H4 (cell line): ENCODE measurements at places on chromosomes 3 and 15. TPM values are rescaled to one million over a fixed set of nuclear protein-coding genes. Genes with fewer than 3 reads are reported as not detected.

The TMPRSS7 gene
- total RNA-seq, result 0.12 TPM in 1 of 2 replicates, not detected in the other

The TNIK gene
- total RNA-seq, result 0.62 and 5.5 TPM in 2 replicates

The LYZL4 gene
- total RNA-seq, result not detected in 2 replicates

The GPR176 gene
- 20.4 and 21.5 TPM in 2 replicates for total RNA-seq
